ENCODE measurements at places on chromosomes 4 and X.

- no peak for DNase-seq
These were observed 51.3 kb upstream of the MAOA start for GRCh38 chrX:43604753-43605152.

DNA sequence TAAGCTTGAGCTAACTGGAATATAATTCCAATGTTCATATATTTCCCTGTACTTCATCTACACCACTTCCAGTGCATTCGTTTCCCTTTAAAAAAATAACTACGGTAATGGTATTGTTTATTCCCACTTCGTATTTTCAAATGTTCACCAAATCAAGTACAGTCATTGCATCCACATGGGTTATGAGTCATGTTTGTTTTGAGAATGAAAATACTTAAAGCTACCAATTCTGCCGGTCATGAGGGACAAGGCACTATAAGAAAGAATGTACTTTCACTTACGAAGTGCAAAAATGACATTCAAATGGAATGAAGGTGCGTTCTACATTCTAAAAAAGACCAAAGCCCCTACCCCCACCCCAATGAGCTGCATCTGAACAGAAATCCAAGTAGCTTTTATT, 174.4 kb upstream of the FGF13 start:
- peak; percentile 68 for DNase-seq

- DNase-seq, result no peak
These were observed 56.2 kb downstream of the NHS start for GRCh38 chrX:17431171-17431570.

DNA sequence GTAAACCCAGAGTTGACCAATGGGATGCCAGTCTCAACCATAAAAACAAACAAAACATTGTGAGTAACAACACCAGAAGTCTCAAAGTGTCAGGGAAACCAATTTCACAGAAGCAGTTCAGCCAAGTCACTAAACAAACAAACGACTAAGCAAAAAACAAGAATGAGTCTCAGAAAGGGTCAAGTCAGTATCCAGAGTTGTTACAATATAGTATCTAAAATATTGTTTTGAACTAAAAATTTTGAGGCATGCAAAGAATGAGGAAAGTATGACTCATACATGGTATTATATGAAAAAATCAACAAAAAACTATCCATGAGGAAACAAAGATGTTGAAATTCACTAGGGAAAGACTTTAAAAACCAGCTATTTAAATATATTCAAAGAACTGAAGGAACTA, 70.6 kb downstream of the AR start:
- peak; percentile 65 for DNase-seq

- no peak for DNase-seq
These were observed 77.4 kb downstream of the ANAPC4 start for GRCh38 chr4:25454476-25454875.

DNA sequence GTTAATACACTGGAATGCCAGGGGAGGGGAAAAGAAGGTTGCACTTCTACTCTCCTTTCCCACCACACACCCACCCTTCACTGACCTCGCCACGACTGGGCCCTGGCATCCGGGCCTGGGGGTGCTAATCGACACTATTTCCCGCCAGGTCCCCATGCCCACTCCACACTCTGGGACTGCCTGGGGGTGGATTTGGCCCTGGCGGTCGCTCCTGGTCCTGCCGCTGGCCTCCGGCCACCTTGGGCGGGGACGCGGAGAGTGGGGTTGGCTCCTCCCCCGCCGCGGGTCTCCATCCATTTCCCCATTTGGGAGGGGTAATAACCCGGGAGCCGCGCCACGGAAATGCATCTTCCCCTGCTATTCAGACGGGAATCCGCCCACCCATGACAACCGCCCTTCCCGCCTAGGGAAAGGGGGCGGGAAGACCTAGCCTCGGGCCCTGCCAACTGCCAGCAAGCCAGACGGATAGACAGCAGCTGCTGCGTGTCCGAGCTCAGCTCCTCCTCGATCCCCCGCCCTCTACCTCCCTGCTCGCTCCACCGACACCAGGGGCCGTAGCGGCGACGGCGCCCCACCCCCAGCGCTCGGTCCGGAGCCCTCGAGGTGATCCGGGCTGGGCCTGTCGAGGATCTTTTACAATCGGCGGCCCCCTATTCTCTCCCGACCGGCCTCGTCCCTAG, 78.1 kb downstream of the RLIM start:
- peak; percentile 82 for DNase-seq

DNA sequence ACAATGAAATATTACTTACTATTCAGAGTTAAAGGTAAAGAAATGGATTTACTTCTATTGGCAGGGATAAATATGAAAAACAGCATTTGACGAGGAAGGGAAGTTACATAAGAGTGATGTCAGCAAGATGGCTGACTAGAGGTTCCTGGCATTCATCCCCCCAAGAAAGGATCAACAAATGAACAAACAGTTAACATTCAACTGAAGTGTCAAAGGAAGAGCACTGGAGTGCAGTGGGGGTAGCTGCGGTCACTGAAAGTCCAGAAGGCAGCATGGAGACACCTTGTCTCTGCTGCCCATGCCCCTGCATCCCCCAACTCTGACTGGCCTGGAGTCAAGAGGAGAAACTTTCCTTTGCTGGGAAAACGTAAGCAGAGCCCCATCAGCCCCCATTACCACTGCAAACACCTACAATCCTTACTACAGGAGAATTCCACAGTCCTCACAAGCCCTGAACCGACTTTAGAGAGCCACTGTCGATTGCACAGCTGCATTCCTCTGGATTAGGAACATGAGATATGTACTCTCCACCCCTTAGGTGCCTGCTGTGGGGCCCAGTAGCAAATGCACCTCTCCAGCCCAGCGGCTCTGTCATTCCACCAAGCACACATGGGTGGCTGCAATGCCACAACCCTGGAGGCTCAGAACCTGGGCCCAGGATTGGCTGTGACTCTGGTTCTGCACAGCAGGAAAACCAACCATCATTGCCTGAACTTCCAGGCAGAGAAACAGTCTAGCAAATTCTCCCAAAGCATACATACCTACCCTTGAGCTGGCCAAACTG, 79.5 kb downstream of the CBR4 start:
- no peak for DNase-seq

DNA sequence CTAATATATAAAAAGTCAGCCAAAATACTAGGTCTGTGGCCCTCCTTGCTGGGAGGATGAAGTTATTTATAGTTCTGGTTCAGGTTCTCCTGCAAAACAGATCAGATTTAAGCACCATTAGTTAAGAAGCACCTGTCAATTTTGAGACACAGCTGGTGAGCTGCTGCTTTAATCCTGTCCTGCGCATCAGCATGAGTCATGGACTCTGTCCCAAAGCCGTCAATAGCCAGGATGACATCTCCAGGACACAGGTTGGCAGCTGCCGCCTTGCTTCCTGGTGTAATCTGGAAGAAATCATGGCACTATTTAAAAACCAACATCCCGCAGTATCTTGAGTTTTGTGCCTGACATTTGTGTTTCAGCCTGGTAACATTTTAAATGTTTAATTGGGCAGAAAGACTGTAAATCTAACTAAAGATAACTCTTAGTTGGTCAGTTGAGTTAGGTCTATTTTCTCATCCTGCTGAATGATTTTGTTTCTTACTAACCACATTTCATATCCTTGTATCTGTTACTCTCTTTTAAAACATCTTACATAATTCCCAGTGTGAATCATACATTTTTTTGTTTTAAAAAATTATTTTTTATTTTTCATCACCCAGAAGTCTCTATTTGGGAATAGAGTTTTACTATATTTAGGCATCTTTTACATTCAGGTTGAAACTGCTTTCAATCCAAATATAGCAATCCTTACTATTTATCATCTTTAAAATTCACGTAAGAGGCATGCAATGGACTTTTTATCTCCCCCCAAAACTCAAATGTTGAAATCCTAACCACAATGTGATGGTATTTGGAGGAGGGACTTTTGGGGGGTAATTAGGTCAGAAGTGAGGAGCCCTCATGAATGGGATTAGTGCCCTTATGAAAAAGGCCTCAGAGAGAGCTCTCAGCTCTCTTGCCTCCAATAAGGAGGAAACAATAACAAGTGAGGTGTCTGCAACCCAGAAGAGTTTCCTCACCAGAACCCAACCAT, 10.1 kb downstream of the PDLIM3 start:
- DNase-seq, result no peak

DNA sequence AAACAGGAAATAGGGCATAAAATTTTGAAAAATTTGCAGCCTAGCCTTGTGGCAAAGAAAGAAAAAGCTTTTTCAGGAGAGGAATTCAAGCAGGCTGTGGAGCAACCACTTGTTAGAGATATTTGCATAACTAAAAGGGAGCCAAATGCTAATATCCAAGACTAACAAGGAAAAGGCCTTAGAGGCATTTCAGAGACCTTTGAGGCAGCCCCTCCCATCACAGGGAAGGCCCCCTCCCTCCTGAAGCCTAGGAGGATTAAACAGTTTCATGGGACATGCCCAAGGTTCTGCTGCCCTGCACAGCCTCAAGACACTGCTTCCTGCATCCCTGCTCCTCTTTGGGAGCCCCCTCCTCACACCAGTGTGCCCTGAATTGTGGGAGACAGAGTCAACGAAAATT, 275.4 kb upstream of the SFRP2 start:
- no peak for DNase-seq

DNA sequence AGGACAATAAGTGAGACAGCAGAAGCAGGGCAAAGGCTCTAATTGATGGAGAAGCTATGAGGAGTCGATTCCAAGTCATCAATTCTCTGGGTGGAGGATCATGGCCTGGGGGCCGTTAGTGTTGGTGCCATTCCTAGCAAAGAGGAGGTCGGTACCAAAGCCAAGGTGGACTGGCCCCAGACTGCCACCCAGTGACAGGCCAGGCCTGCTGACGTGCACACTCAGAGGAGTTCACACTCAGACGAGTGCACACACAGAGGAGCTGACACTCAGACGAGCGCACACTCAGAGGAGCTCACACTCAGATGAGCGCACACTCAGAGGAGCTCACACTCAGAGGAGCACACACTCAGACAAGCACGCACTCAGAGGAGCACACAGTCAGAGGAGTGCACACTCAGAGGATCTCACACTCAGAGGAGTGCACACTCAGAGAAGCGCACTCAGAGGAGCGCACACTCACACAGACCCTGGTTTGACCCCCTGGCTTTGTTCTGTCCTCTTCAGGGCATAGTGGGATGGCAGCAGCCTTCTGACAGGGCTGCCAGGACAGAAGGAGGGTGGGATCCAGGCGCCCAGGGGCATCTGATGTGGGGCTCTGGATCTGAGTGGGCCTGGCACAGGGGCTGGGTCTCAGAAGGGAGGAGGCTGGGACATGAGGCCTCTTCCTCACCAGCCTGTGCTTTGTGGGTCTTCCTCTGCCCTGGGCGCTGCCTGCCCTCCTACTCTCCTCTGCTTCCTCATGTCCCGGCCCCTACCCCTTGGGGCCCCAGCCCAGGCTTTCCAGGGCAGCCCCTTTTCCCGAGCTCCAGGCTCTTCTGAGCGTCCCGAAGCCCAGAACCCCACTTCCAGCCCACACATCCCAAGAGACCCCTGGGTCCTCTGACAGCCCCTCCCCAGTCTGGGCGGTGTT, 41.7 kb upstream of the NKX1-1 start:
- no peak for DNase-seq

GRCh38 chr4:75916091-75916661, 13.9 kb upstream of the PPEF2 start:
- DNase-seq, result peak; percentile 68

DNA sequence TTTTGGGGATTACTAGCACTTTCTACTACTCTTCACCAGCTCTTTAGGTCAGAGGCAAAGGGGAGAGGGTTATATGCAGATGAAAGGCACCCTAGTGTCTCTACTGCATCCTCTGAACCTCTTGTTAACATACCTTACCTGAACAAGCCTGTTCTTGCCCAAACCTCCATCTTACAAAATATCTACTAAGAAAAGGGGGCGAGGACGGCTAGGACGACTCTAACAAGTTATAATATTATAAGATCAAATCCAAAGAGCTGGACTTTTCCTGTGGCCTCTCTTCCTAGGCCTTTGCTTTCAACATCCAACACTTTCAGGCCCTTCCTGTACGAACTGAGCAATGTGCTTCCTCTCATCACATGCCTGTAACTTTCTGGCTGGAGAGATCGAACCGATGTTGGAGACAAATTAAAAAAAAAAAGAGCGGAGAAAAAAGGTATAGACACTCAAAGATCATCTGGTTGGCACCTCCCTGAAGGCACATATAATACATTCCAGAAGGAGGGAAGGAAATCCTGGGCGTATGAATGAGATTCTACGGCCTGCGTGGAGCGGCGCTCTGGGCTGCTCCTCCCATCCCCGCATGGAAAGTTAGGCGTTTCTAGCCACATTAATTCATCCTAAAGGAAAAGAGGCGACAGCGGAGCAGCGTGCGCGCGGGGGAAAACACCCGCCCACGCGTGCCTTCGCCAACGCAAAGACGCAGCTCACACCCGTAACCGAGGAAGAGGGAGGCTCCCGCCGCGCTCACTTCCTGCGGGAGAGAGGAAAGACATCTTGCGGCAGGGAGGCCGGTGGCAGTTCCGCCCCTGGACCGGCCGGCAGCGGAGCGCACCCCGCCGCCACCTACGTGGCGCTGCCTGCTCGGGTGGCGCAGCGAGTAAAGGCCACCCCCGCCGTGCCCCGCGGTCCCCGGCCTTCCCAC, 808 bp downstream of the PRDM5 start:
- DNase-seq, result peak; percentile 84

GRCh38 chrX:115689931-115690330, 129.0 kb downstream of the PLS3 start:
- peak; percentile 53 for DNase-seq

DNA sequence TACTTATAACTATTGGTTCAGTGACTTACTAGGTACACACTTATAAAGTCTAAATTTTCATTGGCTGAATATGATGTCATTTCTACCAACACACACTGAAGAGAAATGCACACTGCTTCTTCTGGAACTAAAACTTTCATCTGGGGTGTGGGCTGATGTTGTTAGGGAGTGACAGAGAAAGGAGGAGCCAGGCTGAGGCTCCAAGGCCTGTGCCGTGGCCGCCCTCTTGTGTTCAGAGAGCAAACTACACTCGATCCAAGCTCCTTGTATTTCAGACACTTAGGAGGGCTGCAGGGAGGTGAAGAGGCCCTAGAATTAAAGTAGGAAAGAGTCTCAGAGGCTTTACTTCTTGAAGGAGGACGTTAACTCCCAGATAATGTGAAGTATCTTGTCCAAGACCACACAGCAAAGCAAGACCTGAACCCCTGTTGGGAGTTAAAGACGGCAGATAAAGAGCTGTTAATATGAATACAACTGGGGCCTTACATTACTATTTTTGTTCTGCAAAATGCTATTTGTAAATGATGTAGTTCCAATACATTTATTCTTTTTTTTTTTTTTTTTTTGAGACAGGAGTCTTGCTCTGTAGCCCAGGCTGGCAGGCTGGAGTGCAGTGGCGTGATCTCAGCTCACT, 137.5 kb downstream of the AFAP1 start:
- DNase-seq, result peak; percentile 91

DNA sequence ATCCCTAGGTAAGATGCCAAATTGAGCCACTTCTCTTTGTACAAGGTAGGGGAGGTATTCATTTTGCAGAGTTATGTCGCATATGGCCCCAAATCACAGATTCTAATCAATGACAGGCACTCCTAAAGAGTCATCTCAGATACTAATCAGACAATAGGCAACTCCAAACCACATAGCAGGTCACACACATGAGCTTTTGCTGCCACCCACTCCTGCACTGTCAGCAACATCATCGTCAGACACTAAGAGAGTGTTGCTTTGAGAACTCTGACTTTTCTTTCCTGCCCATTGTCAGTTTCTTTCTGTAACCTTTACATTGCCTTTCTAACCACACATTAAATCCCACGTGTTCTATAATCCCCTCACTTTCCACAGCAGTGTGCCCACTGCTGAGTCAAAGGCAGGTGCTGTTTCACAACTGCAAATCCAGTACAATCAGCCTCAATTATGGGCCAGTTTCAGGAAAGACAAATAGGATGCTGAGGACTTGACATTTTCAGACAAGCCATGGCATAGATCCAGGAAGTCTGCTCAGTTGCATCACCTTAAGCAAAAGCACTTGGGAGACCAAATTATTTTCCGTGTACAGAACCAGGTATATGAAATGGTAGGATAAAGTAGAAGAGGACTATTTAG, 23.5 kb downstream of the TMEM31 start:
- peak; percentile 41 for DNase-seq

All from GM23248 (cell line).